ENCODE measurements at places on chromosomes 7 and 10.
A peak's percentile ranks its signal among the peaks of the same experiment; 100 is the strongest.

DNA sequence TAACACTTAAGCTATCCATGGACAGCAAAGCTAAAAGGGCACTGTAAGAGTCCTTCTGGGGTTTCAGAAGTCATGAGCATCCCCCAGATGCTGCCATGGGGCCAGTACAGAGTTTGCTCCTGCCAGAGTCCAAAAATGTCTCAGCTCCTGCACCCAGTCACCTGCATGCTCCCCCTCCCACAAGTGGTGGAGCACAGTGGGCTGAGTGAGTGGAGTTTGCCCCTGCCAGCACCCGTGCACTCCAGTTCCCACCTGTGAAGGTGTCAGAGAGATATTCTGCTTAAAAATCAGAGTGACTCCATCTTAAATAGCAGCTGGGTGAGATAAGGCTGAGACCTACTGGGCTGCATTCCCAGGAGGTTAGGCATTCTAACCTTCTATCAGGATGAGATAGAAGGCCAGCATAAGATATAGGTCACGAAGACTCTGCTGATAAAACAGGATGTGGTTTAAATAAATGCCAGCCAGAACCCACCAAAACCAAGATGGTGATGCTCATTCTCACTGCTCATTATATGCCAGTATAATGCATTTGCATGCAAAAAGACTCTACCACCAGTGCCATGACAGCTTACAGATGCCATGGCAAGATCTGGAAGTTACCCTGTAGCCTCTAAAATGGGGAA, 140.1 kb upstream of the ZNF92 start:
- no peak for DNase-seq

GRCh38 chr7:129784437-129784782, 168.3 kb downstream of the UBE2H start:
- DNase-seq, result no peak

DNA sequence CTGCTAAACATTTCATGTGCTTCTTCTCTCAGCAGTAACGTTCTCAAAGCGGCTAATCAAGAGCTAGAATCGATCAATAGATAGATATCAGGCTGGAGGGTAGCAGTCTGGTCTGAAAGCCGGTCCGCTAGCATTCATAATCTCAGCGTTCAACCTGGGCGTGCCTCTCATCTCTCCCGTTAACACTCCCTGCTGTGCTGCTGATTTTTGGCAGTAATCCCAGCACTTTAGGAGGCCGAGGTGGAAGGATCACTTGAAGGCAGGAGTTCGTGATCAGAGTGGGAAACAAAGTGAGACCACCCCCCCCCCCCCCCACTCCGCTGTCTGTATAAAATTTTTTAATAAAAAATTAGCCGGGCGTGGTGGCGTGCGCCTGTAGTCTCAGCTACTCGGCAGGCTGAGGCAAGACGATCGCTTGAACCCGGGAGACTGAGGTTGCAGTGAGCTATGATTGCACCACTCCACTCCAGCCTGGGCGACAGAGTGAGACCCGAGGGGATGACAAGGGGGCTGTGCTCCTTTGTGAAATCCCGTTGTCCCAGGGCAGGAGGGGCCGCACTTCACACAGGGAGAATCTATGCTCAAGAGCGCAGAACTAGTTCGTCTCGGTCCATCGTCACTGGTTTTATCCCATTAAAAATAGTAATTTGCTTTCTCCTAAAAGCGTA, 624 bp upstream of the CEP55 start:
- DNase-seq, result no peak

DNA sequence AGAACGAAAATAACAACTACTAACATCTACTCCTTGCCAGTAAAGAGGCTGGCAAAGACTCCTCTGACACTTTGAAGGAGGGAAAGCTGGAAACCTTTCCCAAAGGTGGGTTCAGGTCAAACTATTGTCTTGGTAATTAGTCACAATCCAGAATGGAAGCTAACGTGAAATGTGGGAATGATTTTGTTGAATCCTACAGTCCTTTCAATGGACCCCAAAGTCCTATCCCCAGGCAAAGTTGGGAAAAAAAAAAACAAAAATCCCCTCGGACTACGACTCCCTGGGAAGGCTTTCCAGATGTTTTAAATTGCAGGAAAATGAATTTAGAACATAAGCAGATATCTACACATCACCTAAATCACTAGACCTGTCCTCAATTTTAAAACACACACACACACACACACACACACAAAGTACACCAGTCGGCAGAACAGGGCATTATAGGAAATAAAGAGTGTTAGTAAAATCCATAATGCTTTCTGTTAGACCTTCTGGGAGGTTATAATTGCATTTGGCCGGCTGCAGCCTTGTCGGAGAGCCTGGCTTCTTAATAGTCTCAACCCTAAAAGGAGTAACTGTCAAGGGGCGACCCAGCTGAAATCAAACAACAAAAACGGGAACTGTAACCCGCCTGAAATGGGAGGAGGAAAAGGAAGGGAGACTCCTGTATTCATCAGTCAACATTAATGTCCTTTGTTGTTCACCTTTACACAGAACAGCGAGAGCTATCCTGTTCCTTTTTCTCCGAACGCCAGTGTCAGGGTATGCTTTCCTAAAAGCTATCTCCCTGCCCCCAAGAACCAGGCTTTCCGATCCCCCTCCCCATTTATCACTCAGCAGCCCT, 1.5 kb downstream of the DOCK4 start:
- peak; percentile 22 for DNase-seq

GRCh38 chr7:156832195-156832877, 60.6 kb downstream of the LMBR1 start:
- no peak for DNase-seq

GRCh38 chr7:105130048-105130447, 116.0 kb downstream of the KMT2E start:
- no peak for DNase-seq

- peak; percentile 67 for DNase-seq
Observed at GRCh38 chr7:44101966-44102845, 1.9 kb upstream of the AEBP1 start.

GRCh38 chr10:126060261-126060931, 164.0 kb downstream of the FANK1 start:
- peak; percentile 88 for DNase-seq

DNA sequence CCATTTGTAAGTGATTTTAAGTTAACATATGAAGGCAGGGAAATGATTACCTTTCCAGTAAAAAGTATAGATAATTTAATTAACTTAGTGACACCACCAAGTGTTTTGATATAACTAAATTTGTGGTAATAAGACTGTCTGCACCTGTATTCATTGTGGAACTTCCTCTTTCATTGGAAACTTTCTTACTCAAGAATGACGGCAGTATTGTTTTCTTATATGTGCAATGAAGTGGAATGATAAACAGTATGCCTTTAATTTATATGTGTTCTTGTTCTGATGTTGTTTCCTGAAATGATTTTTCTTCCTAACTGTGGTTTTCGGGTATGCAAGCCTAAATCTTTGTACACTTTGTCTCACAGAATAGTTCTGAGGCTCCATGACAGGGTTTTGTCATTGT, 46.4 kb downstream of the CASD1 start:
- no peak for DNase-seq

DNA sequence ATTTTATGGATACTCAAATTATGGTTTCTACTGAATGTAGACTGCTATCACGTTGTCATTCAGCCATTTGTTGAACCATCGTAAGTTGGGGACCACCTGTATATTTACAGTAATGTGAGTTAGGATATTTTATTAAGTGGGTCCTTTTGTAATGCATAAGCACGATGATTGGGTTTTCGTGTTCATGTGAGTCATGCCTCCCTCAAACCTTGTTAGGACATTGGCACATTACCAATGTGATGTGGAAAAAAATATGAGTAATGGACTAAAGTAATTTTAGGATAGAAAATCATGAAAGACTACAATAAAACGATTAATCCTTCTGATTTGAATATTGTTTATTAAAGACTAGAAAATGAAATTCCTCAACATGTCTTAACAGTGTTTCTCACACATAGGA, 8.7 kb downstream of the SMC3 start:
- peak; percentile 67 for DNase-seq

DNA sequence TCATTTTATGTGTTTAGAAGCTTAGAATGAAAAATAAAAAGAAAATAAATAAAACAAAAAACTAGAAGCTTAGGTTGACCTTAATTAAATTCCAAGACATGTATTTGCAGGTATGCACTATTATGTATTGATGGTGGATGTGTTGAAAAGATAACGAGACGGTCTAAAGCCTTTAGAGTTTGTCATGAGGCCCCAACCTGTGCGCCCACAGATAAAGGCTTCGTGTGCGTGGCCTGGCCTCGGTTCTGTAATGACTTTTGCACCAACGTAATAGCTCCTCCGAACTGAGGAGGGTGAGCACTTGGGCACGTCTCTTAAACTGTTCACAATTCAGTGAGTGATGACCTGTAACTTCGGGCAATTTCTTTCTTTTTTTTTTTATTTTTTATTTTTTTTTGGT, 43.7 kb upstream of the NCAPG2 start:
- no peak for DNase-seq

DNA sequence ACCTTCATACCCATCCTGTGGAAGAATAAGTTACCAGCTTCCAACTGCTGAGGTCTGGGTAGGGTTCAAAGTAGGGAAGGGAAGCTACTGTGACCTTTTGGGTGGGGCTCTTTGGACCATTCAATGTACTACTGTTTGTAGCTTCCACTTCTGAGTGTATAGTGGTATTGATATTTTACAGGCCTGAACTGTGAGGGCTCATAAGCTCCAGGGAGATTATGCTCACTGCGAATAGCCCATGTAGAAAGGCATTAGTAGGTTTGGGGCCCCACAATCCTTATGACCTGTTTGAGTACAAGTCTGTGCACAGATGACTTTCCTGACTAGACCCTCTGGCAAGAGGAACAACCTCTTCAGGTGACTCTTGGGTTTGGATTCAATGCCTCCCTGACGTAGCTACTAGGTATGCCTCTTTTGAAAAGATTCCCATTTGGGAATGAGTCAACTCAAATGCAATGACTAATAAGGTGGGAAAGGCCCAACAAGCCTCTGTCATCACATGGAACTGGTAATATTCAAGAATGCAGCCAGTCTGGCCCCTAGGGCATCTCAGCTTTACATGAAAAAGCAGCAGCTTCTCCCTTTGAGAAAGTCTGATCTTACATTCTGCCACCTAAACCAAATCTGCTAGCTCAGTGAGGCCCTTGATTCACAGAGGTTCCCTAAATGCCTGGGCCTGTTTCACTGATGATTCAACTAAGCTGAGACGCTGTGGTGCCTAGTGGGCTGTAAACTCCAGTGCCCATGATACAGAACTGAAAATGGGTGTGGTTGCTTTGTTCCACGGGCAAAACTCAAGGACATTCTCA, 79.8 kb downstream of the ABI1 start:
- DNase-seq, result peak; percentile 88

DNA sequence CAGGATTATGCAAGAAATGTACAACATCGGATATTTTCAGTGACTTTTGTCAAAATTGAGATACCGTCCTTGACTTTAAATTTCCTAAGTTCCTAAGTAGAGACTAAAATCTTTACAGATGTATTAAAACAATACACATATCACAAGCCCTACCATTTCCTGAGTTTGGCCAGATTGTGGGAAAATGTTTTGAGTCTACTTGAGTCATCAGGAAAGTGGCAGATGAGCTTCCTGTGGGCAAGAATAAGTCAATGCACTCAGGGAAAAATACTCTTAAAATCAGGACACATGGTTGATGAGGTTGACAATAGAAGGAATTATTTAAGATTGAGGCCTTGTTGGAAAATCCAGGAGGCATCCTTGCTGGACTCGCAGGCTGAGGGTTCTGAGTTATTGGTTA, 162.5 kb downstream of the SNX10 start:
- DNase-seq, result peak; percentile 14

- DNase-seq, result no peak
Observed at GRCh38 chr10:59700709-59701108, 8.9 kb downstream of the SLC16A9 start.

GRCh38 chr7:127674361-127674760, 22.4 kb downstream of the SND1 start:
- DNase-seq, result no peak

All from astrocyte of the spinal cord (primary cell).